Transverse colon (tissue), 4 donors: ENCODE measurements at places on chromosomes 5 and 9. TPM values are rescaled to one million over a fixed set of nuclear protein-coding genes. Genes with fewer than 3 reads are reported as not detected.

DNA sequence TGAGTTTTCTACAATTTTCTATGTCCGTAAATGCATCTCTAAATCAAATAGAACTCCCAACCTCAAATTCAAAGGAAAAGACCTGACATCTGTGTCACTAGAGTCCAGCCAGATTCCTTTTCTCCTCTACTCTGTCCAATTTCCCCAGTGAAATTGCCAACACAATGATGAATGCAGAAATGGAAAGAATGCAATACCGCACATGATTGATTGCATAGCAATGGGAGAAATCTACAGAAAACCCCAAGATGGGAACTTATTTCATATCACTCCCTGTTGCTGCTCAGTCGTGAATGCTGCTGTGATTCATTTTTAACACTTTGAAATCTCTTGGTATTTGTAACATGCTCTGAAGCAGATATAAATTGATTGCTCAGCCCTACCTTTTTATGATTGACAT is 355.1 kb upstream of the TUSC1 start:
- no peak for DNase-seq

DNA sequence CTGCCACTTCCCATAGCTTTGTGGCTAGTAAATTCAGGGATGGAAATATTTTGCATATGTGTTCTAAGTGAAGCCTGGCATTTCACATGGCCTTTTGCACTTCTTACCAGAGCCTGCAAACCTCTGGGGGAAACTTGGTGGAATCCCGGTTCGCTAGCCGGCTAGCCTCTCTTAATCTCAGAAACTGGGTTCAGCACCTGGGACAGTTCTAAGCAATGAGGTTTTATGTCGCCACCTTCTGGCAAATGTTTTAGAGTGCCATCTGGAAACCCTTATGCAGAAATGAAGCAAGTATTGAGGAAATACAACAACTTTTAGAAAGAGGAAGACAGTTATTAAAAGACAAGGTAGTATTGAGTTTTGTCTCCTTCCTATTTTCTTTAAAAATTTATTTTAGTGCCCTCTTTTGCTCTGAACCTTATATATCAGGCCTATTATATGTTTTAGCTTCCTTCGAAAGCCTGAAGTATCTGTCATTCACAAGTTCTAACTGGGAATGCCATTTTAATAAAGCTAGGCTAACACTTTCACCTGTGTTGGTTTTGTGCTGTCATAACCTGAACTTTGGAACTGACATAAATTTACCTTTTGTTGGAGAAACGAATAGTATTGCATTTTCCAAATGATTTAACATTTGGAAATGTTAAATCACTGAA is 963 bp upstream of the HTR1A start:
- DNase-seq = peak; percentile 23

GRCh38 chr5:58523956-58524355 is 32.7 kb downstream of the GAPT start:
- no peak for DNase-seq

- no peak for DNase-seq
Observed at GRCh38 chr9:16501726-16502125, 368.7 kb downstream of the BNC2 start.

DNA sequence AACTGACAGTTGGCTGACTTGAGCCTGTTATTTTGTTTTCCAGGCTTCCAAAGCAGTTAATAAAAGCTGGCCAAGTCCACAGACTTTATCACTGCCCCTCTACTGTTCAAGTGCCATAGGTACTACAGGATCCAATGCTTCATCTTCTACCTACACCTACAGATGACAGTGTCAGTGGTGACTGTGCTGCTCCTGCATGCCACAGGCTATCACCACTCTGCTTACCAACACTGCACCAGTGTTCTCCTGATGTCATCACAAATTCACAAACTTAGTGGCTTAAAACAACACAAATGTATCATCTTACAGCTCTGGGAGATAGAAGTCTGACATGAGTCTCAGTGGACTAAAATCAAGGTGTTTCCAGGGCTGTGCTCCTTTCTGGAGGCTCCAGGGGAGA is 26.6 kb downstream of the HMGCS1 start:
- DNase-seq = no peak

- DNase-seq = no peak
Observed at GRCh38 chr9:107222020-107222522, 61.0 kb upstream of the RAD23B start.

GRCh38 chr5:9437741-9438240 is 108.1 kb downstream of the SEMA5A start:
- DNase-seq = no peak

GRCh38 chr5:69042500-69042899 is 51.3 kb upstream of the SLC30A5 start:
- DNase-seq = no peak

GRCh38 chr5:121688781-121689180 is 162.9 kb upstream of the FTMT start:
- no peak for DNase-seq

GRCh38 chr5:125181159-125181558 is 434.7 kb upstream of the ZNF608 start:
- no peak for DNase-seq

DNA sequence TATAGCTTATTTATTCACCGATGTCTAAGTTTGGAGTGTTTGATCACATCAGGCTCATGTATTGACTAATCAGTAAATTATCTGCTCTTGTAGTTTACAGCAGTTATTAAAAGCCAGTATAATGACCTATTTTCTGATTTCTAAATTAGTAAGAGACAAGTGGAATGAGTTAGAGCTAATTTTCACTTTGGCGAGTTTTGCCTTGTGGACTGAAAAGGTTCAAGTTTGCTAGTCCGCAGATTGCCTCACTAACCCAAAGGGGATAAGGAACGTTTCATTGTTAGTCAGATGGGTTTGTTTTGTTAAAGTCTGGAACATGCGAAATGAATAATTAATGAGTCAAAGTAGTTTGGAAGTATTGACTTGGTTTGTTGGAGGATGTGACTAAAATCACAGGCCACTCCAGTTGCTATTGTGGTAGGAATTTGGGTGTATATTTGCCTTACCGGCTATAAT is 40.1 kb downstream of the SMARCA2 start:
- no peak for DNase-seq

DNA sequence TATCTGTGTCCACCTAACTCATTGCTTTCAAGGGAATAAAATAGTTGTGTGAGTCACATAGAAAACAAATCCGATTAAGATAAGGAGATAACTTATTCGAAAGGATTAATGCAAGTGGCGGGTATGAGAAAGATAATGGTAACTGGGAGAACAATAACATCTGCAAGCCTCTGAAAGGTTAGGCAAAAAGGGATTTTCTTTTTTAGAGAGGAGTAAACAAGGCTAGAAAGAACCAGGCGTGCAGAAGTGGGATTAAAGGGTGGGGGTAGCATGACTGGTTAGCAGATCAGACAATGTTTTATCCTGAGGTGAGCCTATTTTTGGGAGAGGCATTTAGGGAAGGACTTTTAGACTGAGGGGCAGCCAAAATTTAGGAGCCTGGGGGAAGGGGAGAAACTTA is 34.7 kb upstream of the JMY start:
- DNase-seq = no peak

The FAM151B gene
- 3.8 TPM for total RNA-seq

The MOB3B gene
- 18.9 TPM for total RNA-seq

The SERINC5 gene
- 90.0 TPM for total RNA-seq

The ISL1 gene
- total RNA-seq = not detected
